ENCODE measurements at places on chromosomes 1 and 21. TPM values are rescaled to one million over a fixed set of nuclear protein-coding genes. Genes with fewer than 3 reads are reported as not detected.
A peak's percentile ranks its signal among the peaks of the same experiment; 100 is the strongest.

The CFH gene
- total RNA-seq, result 69.6 TPM

The USF1 gene
- 81.8 TPM for total RNA-seq

DNA sequence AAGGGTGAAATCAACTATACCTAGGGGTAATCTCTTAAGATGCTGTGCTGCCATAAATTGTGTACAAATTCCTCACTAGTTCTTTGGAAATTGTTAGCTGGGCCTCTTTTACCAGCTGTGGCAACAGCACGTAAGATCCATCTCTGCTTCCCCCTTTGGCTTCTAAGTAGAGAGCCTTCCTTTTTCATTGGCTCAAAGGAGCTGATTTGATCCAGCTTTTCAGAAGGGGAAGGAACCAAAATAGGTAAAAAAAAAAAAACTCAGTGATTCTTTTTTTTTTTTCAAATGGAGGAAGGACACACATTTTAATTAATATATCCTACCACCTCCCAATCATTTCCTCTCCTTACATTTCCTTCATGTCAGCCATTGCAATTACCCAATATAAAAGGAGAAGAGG is 4.0 kb upstream of the RCAN1 start:
- H3K36me3 ChIP-seq, result no peaks in the 10 kb centered on the region
- H3K27ac ChIP-seq, result no peak overlapping the region
- peaks cover 10% of the 10 kb centered on the region for H3K4me1 ChIP-seq
- no peak for DNase-seq
- no peak overlapping the region for H3K4me3 ChIP-seq

GRCh38 chr21:43774163-43774562 is 1.9 kb downstream of the CSTB start:
- peaks cover 23% of the 10 kb centered on the region for H3K36me3 ChIP-seq
- no peaks in the 10 kb centered on the region for H3K27me3 ChIP-seq
- peaks cover 29% of the 10 kb centered on the region for H3K4me1 ChIP-seq
- H3K4me3 ChIP-seq, result peak overlapping the region; percentile 92

GRCh38 chr1:81699234-81699633 is 101.5 kb upstream of the ADGRL2 start:
- no peak for DNase-seq
- H3K4me1 ChIP-seq, result no peaks in the 10 kb centered on the region
- no peaks in the 10 kb centered on the region for H3K27me3 ChIP-seq

GRCh38 chr1:164637461-164638375 is 78.7 kb downstream of the PBX1 start:
- H3K27ac ChIP-seq, result no peak overlapping the region
- peaks cover 33% of the 10 kb centered on the region for H3K4me1 ChIP-seq
- no peak for DNase-seq
- H3K36me3 ChIP-seq, result peaks cover 5% of the 10 kb centered on the region
- no peaks in the 10 kb centered on the region for H3K27me3 ChIP-seq
- H3K4me3 ChIP-seq, result no peak overlapping the region

All from lower lobe of right lung (tissue), 2 donors.